ENCODE measurements at places on chromosomes 5 and 9. TPM values are rescaled to one million over a fixed set of nuclear protein-coding genes. Genes with fewer than 3 reads are reported as not detected.
A peak's percentile ranks its signal among the peaks of the same experiment; 100 is the strongest.

GRCh38 chr5:77852514-77853352, 76.6 kb upstream of the TBCA start:
- H3K36me3 ChIP-seq: peaks cover 4% of the 10 kb centered on the region
- H3K4me3 ChIP-seq: peak overlapping the region; percentile 85
- peaks cover 16% of the 10 kb centered on the region for H3K4me1 ChIP-seq
- peak overlapping the region; percentile 54 for H3K27ac ChIP-seq
- DNase-seq: no peak

GRCh38 chr5:82387819-82388166, 109.6 kb upstream of the RPS23 start:
- H3K4me1 ChIP-seq: peaks cover 40% of the 10 kb centered on the region
- H3K36me3 ChIP-seq: no peaks in the 10 kb centered on the region
- peak overlapping the region; percentile 9 for H3K4me3 ChIP-seq
- no peaks in the 10 kb centered on the region for H3K27me3 ChIP-seq

DNA sequence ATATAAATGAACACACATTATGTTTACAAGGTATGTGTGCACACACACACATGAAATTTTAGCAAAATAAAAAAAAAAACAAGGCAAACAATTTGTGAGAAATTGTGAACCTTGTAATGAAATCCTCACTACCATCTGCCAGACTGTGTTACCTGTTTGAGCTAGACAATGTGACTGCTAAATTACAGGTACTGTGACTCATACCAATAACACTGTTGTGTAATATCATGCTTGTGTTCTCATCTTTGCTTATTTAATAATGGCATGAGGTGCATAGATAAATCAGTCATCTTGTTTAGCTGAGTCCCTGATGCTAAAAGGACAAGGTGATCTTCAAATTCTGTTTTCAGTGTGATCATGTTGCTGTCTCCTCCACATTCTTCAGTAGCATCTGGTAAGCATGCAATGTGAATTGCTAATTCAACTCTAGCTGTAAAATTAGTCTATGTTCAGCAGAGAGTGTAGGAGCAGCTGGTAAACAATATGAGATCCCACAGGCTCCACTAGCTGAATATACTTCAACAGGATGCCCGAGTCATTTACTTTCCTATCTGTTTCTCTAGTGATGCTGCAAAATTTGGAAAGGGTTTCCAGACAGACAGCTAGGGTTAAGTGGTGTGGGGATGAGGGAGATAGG, 966.3 kb upstream of the C9orf72 start:
- H3K36me3 ChIP-seq: no peaks in the 10 kb centered on the region
- H3K4me3 ChIP-seq: no peak overlapping the region
- no peaks in the 10 kb centered on the region for H3K27me3 ChIP-seq
- H3K4me1 ChIP-seq: no peaks in the 10 kb centered on the region
- no peak overlapping the region for H3K27ac ChIP-seq
- no peak for DNase-seq

GRCh38 chr5:172686539-172687390, 45.7 kb downstream of the NEURL1B start:
- peaks cover 16% of the 10 kb centered on the region for H3K4me1 ChIP-seq
- no peak for DNase-seq
- no peak overlapping the region for H3K27ac ChIP-seq
- H3K36me3 ChIP-seq: peaks cover 13% of the 10 kb centered on the region
- H3K4me3 ChIP-seq: no peak overlapping the region

DNA sequence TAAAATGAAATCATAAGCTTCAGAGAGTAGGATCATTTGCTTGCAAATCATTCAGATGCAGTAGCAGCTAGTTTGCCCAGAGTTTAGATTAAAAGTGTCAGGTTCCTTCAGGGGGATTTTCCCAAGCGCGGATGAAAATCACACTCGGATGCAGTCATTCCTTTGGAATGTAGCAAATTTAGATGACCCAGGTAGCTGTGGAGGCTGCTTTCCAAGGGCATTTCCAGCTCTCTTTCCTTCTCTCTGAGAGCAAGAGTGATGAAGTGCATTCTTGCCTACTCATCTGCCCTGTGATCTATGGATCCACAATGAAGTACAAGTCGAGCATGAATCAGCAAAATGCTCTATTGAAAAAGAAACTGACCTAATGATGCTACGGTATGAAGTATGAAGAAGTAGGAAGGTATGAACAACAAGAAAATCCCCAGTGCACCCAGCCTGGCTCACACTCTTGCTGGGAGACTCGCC, 200.2 kb downstream of the PLK2 start:
- H3K27ac ChIP-seq: peak overlapping the region; percentile 86
- H3K4me3 ChIP-seq: peak overlapping the region; percentile 46
- no peaks in the 10 kb centered on the region for H3K27me3 ChIP-seq
- no peaks in the 10 kb centered on the region for H3K36me3 ChIP-seq
- H3K4me1 ChIP-seq: peaks cover 11% of the 10 kb centered on the region

The TEK gene
- total RNA-seq: 0.74 TPM

GRCh38 chr5:21807953-21808352, 1045.2 kb downstream of the CDH12 start:
- DNase-seq: no peak
- no peak overlapping the region for H3K27ac ChIP-seq
- H3K27me3 ChIP-seq: no peaks in the 10 kb centered on the region
- no peaks in the 10 kb centered on the region for H3K4me1 ChIP-seq

DNA sequence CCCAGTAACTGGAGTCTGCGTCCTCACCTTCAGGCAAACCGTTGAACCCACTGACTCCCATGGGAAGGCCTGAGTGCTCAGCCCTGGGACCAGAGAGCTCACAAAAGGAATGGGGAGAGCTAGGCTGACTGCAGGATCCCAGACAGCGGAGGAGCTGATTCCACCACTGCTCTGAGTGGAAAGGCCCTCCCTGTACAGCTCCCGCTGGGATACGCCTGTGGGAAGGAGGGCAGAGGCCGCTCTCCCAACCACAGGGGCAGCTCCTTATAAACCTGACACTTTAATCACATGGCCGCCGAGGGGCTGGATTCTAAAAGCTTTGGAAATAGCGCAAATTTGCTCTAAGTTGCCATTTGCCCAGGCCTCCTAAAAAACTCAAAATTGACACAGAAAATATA, 37.1 kb downstream of the DBH start:
- H3K4me3 ChIP-seq: no peak overlapping the region
- no peak for DNase-seq
- H3K4me1 ChIP-seq: peaks cover 5% of the 10 kb centered on the region

DNA sequence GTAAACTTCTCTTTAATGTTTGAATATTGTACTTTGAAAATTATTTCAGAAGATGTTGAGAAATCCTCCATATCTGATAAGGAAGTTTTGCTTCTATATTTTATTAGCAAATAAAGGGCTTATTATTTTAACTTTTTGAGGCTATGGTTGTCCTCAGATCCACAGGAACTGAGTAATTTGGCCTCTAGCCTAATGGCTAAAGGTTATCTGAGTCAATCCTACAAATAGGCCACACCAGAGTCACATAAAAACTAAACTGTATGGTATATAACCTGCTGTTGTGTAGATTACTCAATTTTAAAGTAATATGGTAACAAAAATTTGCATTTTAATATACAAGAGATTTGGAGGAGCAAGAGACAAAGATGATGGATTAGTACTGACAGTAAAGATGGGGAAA, 549.2 kb upstream of the GRAMD2B start:
- H3K36me3 ChIP-seq: no peaks in the 10 kb centered on the region
- no peak overlapping the region for H3K27ac ChIP-seq
- H3K27me3 ChIP-seq: peaks cover 8% of the 10 kb centered on the region

DNA sequence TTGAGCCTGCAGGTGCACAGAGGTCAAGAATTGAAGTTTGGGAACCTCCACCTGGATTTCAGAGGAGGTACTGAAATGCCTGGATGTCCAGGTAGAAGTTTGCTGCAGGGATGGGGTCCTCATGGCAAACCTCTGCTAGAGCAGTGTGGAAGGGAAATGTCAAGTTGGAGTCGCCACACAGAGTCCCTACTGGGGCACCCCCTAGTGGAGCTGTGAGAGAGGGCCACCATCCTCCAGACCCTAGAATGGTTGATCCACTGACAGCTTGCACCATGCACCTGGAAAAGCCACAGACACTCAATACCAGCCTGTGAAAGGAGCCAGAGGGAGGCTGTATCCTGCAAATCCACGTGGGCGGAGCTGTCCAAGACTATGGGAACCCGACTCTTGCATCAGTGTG, 78.0 kb downstream of the GABRA1 start:
- no peak overlapping the region for H3K27ac ChIP-seq
- no peaks in the 10 kb centered on the region for H3K36me3 ChIP-seq
- no peaks in the 10 kb centered on the region for H3K27me3 ChIP-seq
- DNase-seq: no peak

The BTNL8 gene
- 0.87 TPM for total RNA-seq

The SPATA6L gene
- 4.7 TPM for total RNA-seq

DNA sequence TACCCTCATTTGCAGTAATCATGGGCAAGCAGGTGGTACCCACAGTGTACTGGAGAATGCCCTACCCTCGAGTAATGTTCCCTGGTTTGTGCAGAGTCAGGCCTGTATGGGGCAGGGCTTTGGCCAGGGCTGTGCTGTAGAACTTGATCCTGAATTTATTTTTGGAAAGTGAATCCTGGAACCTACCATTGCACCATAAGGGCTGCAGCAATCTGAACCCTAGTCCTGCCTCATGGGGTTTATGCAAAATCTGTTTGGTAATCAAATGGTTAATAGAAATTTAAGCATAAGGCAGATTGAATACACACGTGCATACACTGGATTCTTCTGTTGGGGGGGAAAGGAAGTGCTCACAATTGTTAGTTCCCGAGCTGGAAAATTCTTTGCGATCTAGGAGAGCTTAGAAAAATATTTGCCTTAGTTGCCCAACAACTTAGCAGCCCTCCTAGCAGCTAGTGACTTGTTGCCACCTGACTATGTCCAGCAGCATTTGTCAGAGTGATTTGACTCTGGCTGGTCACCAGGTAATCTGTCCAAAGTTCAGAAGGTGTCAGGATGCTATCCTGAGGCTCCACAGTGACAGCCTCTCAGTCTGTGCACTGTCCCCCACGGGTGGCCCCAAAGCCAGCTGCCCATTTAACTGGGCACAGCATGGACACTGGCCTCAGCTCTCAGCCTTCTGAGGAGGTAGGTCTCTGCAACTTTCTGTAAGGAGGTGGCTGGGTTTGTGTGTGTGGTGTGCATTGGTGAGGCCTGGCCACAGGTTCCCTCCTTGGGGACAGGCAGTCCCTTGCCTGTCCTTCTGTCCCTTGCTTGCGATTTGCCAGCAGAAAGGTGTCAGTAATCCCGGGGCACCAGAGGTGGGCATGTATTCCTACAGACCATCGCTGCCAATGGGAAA, 8.3 kb downstream of the MVB12B start:
- peak overlapping the region; percentile 2 for H3K4me3 ChIP-seq
- no peaks in the 10 kb centered on the region for H3K27me3 ChIP-seq
- no peak overlapping the region for H3K27ac ChIP-seq
- peaks cover 50% of the 10 kb centered on the region for H3K4me1 ChIP-seq
- H3K36me3 ChIP-seq: peaks cover 7% of the 10 kb centered on the region

The KIAA1958 gene
- total RNA-seq: 15.0 TPM

The SPAG8 gene
- total RNA-seq: 14.2 TPM

DNA sequence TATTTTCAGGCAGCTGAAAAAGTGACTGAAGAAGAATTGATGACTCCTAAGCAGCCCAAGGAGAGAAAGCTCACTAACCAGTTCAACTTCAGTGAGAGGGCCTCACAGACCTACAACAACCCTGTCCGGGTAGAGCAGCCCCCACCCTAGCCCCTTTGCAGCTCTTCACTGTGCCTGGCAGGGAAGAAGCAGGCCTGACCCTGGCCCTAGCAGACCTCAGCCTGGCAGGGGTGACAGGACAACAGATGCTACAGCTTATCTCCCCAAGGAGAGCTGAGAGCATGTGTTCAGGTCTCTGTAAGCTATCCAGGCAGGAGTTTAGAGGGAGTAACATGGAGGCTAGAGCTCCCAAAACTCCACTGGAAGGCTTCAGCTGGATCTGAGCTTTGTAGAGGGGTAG, 31.8 kb downstream of the DNAI1 start:
- H3K36me3 ChIP-seq: no peaks in the 10 kb centered on the region
- no peak for DNase-seq
- H3K27me3 ChIP-seq: peaks cover 6% of the 10 kb centered on the region
- no peaks in the 10 kb centered on the region for H3K4me1 ChIP-seq
- H3K27ac ChIP-seq: no peak overlapping the region

GRCh38 chr5:102946971-102947370, 173.0 kb downstream of the GIN1 start:
- peaks cover 18% of the 10 kb centered on the region for H3K36me3 ChIP-seq
- H3K4me1 ChIP-seq: no peaks in the 10 kb centered on the region
- H3K4me3 ChIP-seq: no peak overlapping the region
- no peaks in the 10 kb centered on the region for H3K27me3 ChIP-seq
- no peak for DNase-seq

- no peak for DNase-seq
- H3K27me3 ChIP-seq: peaks cover 3% of the 10 kb centered on the region
- H3K27ac ChIP-seq: no peak overlapping the region
These were observed 21.9 kb upstream of the KCNMB1 start for GRCh38 chr5:170411100-170411499.

The GRM6 gene
- total RNA-seq: not detected

The BRIX1 gene
- total RNA-seq: 38.0 TPM

DNA sequence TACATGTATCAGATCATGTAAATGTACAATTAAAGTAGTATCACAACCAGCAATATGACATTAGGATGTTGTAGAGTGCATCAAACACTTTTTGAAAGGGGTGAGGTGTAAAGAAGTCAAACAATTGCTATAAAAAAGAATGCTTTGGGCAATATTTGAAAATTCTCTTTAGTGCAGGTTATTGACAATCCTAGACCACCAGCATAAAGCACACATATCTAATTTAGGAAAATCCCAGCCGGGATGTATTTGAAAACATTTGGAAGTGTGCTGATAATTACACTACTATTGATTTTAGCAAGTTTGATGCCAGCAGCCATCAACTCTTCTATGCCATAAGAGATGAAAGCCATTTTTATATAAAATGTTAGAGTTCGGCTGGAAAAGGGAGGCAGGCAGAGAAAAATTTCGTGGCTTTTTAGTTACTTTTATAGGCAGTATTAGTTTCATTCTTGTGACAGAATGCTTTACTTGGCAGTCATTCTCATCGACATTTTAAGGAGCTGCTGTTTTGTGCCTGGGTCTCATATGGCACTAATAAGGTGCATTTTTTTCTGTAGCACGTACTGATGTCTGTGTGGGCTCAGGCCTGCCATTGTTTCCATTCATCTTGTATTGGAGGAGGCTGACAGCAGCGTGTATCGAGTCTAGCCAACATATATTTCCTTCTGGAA, 285.7 kb downstream of the AOPEP start:
- peaks cover 46% of the 10 kb centered on the region for H3K4me1 ChIP-seq
- peaks cover 47% of the 10 kb centered on the region for H3K36me3 ChIP-seq
- DNase-seq: no peak
- H3K27ac ChIP-seq: no peak overlapping the region
- no peak overlapping the region for H3K4me3 ChIP-seq
